ENCODE measurements at places on chromosomes 5 and 9.

GRCh38 chr5:98927242-98927988 lies 1.4 kb downstream of the CHD1 start:
- DNase-seq: peak; percentile 65

DNA sequence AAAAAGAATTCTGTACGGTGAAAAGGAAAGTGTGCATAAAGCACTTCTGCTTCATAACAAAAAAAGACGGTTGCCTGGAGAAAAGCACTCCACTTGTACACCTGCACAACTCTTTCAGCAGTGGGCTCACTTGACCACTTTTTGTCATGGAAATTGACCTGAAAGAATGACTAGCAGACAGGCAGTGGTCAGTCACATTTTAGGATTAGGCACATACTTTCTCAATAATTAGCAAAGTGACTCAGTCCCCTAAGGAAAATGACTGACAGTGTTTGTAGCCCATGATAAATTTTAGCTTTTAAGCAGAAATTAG lies 169.3 kb downstream of the FANCC start:
- DNase-seq: no peak

DNA sequence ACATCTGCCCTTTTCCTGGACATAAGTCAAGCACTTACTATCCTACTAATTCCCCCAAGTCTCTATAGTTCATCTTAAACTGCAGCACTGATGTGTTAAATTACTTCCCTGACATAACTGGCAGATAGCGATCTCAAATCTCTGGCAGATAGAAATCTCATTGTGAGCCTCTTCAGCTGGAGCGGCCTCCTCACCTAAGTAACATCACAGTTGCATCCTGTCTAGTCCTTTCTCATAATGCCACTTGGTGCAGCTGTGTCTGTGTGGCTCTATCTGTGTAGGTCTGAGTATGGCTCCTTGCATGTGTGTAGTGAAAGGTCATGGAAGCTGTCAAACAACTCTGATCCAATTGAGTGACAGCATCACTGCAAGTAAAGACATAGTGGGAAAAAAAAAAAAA lies 53.6 kb upstream of the FST start:
- DNase-seq: no peak

DNA sequence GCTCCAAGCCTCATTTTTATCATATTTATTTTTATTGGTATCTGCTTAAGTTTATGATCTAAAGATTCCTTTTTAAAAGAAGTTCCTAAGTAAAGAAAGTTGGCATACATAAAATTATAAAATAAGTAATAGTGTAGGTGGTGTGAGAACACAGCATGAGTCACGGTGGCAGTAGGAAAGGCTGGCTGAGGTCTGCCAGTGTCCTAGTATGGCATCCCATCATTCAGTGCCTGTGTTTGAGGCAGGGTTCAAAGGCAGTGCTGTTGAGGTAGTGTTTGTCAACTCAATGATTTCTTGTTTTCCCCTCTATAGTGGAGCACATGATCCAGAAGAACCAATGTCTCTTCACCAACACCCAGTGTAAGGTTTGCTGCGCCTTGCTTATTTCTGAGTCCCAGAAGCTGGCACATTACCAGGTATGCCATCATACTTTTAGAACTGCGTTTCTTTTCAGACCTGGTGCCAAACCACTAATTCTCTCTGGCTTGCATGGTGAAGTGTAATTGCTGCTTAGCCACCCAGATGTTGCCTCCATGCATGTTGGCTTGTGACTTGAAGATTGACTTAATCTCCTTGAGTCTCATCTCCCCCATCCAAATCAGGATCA lies 18.4 kb downstream of the ZNF346 start:
- DNase-seq: peak; percentile 26

DNA sequence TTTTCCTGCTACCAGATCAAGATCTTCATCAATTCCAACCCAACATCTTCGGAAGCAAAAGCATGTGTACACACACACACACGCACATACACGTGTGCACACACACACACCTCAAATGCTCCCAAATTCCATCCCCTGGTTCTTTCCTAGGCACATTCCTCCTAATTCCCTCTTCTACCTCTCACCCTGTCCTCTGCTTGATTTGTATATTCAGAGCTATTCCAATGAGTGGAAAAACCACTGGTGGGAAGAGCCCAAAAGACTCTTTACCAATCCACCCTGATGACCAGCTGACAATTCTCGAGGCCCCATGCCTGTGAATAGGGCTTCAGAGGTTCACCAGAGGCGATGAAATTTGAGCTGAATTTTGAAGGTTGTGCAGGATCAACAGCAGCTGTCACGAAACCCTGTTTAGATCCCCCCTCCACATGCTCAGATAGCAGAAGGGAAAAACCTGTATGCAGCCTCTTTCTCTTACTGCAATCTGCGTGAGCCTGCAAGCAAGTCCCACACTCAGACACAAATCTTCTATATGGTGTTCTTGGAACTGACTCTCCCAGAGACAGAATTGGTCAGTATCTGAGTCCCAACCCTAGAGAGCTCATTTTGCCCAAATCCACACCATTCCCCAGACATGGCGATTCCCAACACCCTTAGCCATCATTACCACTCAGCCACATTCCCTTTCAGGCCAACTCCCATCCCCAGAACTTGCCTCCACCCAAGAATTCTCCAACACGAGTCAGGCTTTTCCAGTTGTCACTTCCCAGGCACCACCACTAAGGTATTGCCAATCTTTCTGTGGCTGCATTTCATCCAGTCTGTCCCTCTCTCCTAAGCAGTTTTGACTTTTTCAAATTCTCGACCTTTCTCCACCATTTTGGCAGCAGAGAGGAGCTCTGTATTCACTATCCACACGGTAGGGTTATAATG lies 4.3 kb upstream of the TRIO start:
- no peak for DNase-seq

GRCh38 chr5:63128018-63128417 lies 549.4 kb downstream of the LRRC70 start:
- no peak for DNase-seq

DNA sequence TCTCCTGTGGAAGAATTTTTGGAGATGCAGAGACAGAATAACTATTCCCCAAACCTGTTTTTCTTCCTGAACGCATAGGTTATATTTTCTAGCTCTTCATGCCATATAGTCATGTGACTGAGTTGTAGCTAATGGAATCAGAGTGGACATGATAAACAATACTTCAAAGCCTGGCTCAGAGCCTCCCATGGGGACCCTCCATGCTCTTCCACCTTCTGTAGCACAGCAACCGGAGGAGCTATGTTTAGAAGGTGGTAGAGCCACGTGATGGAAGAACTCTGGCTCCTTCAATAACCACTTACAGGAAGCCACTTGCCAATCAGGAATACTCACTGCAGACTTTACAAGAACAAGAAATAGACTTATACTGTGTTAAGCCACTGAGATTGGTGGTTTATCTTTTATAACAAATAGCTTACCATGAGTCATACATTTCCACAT lies 39.2 kb downstream of the NADK2 start:
- peak; percentile 53 for DNase-seq

DNA sequence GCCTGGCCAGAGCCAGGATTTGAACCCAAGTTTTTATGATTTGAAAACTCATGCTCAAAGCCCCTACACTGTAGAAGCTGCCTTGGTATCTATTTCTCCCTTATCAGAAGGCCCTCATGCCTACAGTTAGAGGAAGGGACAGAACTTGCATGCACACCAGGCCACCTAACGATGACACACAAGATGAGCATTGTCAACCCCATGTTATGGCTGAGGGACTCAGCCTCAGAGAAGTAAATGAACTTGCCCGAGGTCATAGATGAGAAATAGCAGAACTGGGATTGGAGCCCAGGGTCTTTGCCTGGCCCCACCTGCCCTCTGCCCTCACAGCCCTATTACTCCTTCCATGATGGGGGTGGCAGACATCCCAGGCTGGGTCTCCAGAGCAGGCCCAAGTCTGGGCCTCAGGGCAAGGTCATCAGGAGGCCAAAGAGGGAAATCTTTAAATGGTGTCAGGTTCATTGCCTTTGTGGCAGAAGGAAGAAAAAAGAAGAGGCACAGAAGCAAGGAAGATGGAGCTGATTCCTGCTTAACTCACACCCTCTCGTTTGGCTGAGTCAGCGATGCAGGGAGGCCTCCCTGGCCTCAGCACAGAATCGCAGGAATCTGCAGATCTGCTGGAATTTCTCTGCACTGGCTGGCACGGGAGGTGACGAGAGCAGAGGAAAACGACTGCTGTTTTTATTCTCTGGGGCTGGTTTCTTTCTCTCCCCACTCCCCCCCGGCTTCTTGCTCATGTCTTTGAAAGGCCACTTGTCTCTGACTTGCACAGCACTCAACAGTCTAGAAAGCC lies 20.6 kb upstream of the CRB2 start:
- DNase-seq: peak; percentile 60

All from EL (cell line).